MCF 10A (cell line): ENCODE measurements at places on chromosomes 5 and 9. TPM values are rescaled to one million over a fixed set of nuclear protein-coding genes. Genes with fewer than 3 reads are reported as not detected.

Gene WHRN
- 9.4 and 12.8 TPM in 2 replicates for total RNA-seq

Gene NCS1
- total RNA-seq: 27.8 and 41.3 TPM in 2 replicates

Gene MRPS30
- total RNA-seq: 48.2 and 63.2 TPM in 2 replicates

- no peaks in the 10 kb centered on the region for H3K36me3 ChIP-seq
- DNase-seq: no peak
- H3K27me3 ChIP-seq: no peaks in the 10 kb centered on the region
- H3K4me3 ChIP-seq: no peak overlapping the region
- no peaks in the 10 kb centered on the region for H3K4me1 ChIP-seq
These were observed 45.5 kb upstream of the SPATA31E1 start for GRCh38 chr9:87836951-87837705.

DNA sequence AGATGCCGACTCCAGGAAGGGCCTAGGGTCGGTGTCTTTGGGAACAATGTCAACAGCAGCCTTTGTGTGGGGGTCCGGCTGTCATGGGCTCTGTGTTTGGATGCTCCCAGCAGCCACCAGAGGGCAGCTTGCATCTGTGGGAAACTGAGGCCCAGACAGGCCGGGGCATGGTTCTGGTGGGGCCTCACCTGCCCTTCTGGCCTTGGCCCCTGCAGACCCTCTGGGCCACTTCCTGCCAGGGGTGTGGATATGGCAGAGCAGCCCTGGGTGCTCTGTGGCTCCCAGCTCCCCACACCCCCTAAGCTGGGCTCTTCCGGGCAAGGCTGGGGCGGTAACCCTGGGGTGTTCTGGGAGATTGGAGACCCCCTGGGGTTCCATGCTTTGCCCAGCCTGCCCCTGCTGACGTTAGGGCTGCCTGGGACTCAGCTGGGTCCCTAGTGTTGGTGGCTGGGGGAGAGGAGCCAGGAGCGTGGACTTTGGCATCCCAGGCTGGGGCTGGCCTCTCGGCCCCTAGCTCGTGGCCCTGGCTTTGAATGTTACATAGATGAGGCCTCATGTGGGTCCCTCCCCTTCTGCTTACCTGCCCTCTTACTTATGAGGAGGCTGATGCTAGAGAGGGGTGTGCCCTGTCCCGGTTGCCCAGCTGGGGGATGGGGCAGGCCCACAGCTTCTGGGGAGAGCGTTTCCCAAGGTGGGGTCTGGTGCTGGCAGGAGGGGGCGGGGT lies 38.3 kb downstream of the RXRA start:
- no peak overlapping the region for H3K27ac ChIP-seq
- peaks cover 6% of the 10 kb centered on the region for H3K36me3 ChIP-seq
- peaks cover 35% of the 10 kb centered on the region for H3K4me1 ChIP-seq

GRCh38 chr5:138569782-138570181 lies 5.4 kb downstream of the HSPA9 start:
- DNase-seq: no peak
- H3K4me1 ChIP-seq: peaks cover 29% of the 10 kb centered on the region
- peak overlapping the region; percentile 39 for H3K4me3 ChIP-seq
- peaks cover 100% of the 10 kb centered on the region for H3K36me3 ChIP-seq

DNA sequence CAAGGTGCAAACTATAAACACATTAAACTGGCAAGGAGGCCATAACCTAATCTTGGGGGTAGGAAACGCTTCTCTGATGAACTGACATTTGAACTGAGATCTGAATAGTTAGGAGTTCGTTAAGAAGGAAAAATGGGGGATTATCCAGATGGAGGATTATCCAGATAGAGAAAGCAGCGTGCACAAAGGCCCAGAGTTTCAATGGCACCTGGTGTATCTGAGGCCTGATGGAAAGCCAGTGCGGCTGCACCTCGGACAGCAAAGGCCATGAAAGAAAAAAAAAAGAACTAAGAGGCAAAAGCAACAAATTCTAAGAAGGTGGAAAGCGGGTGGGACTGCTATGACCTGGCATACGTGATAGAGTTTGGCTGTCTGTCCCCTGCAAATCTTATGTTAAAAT lies 13.0 kb upstream of the CTNNAL1 start:
- H3K36me3 ChIP-seq: peaks cover 27% of the 10 kb centered on the region
- no peaks in the 10 kb centered on the region for H3K27me3 ChIP-seq
- peaks cover 2% of the 10 kb centered on the region for H3K4me1 ChIP-seq
- H3K27ac ChIP-seq: no peak overlapping the region

DNA sequence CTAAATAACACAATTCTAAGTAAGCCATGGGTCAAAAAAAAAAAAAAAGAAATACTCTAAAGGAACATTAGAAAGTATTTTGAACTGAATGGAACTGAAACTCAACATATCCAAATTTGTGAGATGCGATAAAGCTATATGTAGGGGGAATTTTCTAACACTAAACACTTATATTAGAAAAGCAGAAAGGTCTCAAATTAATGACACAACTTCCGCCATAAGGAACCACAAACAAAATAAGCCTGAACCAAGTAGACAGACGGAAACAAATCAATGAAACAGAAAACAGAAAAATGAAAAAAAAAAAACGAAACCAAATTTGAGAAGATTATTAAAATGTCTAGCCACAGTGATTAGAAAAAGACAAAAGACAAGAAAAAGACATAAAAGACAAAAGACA lies 39.9 kb downstream of the ADAMTS6 start:
- H3K4me3 ChIP-seq: no peak overlapping the region
- H3K4me1 ChIP-seq: no peaks in the 10 kb centered on the region
- H3K36me3 ChIP-seq: no peaks in the 10 kb centered on the region
- DNase-seq: no peak

- peaks cover 82% of the 10 kb centered on the region for H3K36me3 ChIP-seq
- DNase-seq: no peak
- H3K4me3 ChIP-seq: no peak overlapping the region
- no peaks in the 10 kb centered on the region for H3K27me3 ChIP-seq
These were observed 38.0 kb downstream of the TNPO1 start for GRCh38 chr5:72854419-72854818.

DNA sequence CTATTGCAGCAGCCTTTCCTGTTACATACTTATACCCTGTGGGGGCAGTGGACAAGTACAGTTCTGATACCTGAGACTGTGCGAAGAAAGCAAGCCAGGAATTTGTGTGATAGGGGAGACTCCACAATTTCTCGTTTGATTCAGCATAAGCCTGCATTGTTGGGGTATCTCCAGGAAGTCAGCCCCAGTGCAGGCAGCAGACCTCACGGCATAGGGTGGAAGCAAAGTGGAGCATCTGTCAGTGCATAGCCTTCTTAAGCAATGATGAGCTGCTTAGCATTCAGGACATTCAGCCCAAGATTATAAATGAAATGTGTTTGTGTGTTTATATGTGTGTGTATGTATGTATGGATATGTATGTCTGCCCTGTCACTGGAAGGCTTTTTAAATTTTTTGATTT lies 157.0 kb downstream of the SH3GL2 start:
- no peaks in the 10 kb centered on the region for H3K36me3 ChIP-seq
- no peak overlapping the region for H3K4me3 ChIP-seq
- H3K27ac ChIP-seq: no peak overlapping the region
- no peak for DNase-seq
- H3K4me1 ChIP-seq: no peaks in the 10 kb centered on the region

- no peak overlapping the region for H3K4me3 ChIP-seq
- H3K36me3 ChIP-seq: no peaks in the 10 kb centered on the region
- no peak overlapping the region for H3K27ac ChIP-seq
- no peaks in the 10 kb centered on the region for H3K4me1 ChIP-seq
- DNase-seq: no peak
These were observed 308.4 kb downstream of the MSX2 start for GRCh38 chr5:175032741-175033151.

DNA sequence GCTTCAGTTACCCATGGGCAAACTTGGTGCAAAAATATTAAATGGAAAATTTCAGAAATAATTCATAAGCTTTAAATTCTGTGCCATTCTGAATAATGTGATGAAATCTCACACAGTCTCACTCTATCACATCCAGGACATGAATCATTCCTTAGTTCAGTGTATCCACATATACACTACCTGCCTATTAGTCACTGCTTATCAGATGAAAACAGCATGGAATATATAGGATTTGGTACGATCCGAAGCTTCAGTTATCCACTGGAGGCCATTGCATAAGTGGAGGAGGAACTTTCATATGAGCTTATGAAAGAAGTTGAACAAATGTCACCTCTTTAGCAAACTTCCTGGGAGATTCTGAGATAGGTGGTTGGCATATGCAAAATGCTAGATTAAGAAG lies 64.2 kb downstream of the GAPVD1 start:
- peaks cover 68% of the 10 kb centered on the region for H3K36me3 ChIP-seq
- peak overlapping the region; percentile 18 for H3K4me3 ChIP-seq
- peak overlapping the region; percentile 23 for H3K27ac ChIP-seq
- H3K27me3 ChIP-seq: no peaks in the 10 kb centered on the region

DNA sequence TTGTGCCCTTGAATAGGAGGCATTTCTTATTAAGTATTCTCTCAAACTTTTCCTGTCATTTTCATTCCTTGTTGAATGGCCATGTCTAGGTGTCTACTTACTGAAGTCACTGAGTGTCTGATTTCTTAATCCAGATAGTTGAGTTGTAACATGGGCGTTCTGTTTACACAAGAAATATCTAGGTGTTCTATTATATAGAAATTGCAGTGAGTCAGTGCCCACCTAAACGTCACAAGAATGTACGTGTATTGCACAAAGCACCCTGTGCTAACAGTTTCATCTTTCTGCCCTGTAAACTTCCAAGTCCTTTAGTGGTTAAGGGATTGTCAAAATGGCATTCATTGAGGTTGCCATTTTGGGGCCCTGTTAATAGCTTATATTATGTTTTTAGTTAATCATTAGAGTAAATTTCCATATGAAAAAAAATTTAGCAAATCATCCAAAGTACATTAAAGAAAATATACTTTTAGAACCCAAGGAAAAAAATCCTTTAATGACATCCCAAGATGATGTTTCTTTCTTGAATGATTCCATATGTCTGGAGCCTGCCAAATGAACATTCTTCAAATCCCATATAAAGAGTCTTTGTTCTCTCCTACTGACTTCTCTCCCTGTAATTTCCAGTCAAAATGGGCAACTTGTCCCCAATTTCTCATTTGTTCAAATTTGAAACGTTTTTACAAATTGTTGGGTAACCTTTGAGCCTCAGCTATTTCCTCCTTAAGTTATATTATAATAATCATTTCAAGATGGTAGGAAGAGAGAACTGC lies 114.2 kb downstream of the GOLPH3 start:
- peaks cover 31% of the 10 kb centered on the region for H3K36me3 ChIP-seq
- H3K27ac ChIP-seq: peak overlapping the region; percentile 67
- DNase-seq: peak; percentile 91
- peaks cover 28% of the 10 kb centered on the region for H3K4me1 ChIP-seq
- no peak overlapping the region for H3K4me3 ChIP-seq

DNA sequence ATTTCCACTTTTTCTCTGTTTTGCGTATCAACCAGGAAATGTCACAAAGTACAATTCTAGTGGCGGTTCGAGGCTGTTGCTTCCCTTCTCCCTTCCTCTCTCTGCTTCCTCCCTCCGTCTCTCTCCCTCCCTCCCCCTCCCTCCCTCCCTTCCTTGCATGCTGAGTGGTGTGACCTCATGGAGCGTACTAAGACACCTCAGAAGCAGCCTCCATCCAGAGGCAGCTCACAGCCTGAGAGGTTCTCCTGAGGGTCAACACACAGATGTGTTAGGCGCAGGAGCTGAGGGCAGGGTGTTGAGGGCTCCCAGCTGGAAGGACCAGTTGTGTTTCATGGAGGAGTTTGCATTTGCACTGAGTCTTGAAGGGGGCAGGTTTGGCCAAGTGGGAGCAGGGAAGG lies 57.7 kb downstream of the COL5A1 start:
- H3K27ac ChIP-seq: no peak overlapping the region
- DNase-seq: no peak
- H3K36me3 ChIP-seq: no peaks in the 10 kb centered on the region
- no peak overlapping the region for H3K4me3 ChIP-seq
- H3K4me1 ChIP-seq: peaks cover 10% of the 10 kb centered on the region

DNA sequence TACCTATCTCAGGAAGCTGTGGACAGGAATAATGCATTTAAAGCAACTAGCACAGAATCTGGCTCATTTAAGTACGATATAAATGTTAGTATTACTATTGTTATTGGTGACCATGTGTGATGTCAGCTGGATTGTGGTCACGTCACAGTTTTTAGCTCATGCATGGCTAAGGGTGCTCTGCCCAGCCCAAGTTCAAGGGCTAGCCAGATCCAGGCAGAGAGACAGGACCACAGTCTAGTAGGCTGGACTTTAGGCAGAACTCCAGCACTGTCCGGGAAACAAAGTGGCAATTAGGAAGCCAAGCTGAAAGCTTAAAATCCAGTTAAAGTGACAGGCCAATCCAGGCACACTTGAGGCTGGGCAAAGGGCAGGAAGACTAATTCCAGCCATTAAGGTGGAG lies 273.6 kb downstream of the ADAMTSL1 start:
- no peaks in the 10 kb centered on the region for H3K36me3 ChIP-seq
- no peaks in the 10 kb centered on the region for H3K27me3 ChIP-seq

DNA sequence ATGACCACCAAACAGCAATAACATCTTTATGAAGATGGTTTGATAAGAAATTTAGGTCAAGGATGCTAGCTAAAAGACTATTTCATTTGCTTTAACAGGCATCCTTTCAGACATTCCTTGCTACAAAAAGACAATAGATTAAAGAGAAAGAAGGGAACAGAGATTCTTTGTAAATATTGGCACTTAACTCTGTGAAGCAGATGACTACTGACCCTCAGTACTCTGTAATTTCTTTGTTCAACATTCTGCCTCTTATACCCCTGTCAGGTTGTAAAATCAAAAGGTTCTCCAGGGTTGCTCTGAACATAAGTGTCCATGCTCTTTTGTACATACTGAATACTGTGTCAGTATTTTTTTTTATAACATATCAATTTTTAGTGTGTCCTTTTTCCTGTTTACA lies 610.6 kb upstream of the GRAMD2B start:
- no peaks in the 10 kb centered on the region for H3K36me3 ChIP-seq
- no peaks in the 10 kb centered on the region for H3K27me3 ChIP-seq
- no peak overlapping the region for H3K27ac ChIP-seq
- H3K4me3 ChIP-seq: no peak overlapping the region
- DNase-seq: no peak

- peak overlapping the region; percentile 87 for H3K27ac ChIP-seq
- no peaks in the 10 kb centered on the region for H3K27me3 ChIP-seq
- H3K4me3 ChIP-seq: peak overlapping the region; percentile 59
- peaks cover 51% of the 10 kb centered on the region for H3K4me1 ChIP-seq
These were observed 155.1 kb upstream of the DMRT1 start for GRCh38 chr9:686321-686813.

GRCh38 chr9:29150606-29151005 lies 1577.3 kb upstream of the C9orf72 start:
- peak; percentile 30 for DNase-seq
- no peak overlapping the region for H3K4me3 ChIP-seq
- peaks cover 4% of the 10 kb centered on the region for H3K4me1 ChIP-seq
- H3K36me3 ChIP-seq: no peaks in the 10 kb centered on the region

- H3K4me3 ChIP-seq: no peak overlapping the region
- H3K27me3 ChIP-seq: no peaks in the 10 kb centered on the region
- peaks cover 5% of the 10 kb centered on the region for H3K4me1 ChIP-seq
- no peak overlapping the region for H3K27ac ChIP-seq
- peak; percentile 17 for DNase-seq
- no peaks in the 10 kb centered on the region for H3K36me3 ChIP-seq
These were observed 50.3 kb downstream of the MAMDC2 start for GRCh38 chr9:70093944-70094343.
